A673 (cell line): ENCODE measurements at places on chromosomes 5 and 9. TPM values are rescaled to one million over a fixed set of nuclear protein-coding genes. Genes with fewer than 3 reads are reported as not detected.
A peak's percentile ranks its signal among the peaks of the same experiment; 100 is the strongest.

Gene DNAI1
- total RNA-seq: 1.4 TPM in 1 of 2 replicates, not detected in the other

Gene HMMR
- 57.6 and 64.8 TPM in 2 replicates for total RNA-seq

GRCh38 chr9:136608348-136609159 lies 54.2 kb upstream of the EGFL7 start:
- DNase-seq: peak; percentile 46

DNA sequence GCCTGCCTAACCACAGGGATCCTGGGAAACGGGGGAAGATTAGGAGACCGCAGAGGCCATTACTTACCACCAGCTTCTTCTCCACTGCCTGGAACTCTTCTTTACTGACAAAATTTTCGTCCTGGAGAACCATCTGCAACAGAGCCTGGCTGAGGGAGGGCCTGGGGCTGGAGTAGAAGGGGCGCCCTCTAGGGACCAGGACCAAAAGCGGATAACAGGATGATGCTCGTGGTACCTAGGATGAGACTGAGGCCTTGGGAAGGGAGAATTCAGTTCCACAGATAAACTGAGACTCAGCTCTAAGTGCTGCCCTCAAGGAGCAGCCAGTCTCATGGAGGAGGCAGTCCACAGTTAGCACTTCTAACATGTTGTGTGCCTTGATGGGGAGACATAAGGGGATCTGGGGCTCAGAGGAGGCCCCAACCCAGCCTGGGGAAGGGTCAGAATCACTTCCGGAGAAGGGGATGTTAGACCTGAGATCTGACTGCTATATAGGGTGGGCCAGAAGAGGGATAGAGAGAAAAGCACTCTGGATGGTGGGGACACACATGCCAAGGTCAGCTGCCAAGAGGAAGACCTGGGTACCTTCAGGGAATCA lies 1.2 kb downstream of the SPATA24 start:
- DNase-seq: peak; percentile 62

GRCh38 chr9:19682397-19682796 lies 106.4 kb downstream of the SLC24A2 start:
- DNase-seq: no peak

- peak; percentile 93 for DNase-seq
These were observed 101.6 kb upstream of the SPRY4 start for GRCh38 chr5:142426129-142427014.

- DNase-seq: no peak
These were observed 91.8 kb upstream of the MAN2A1 start for GRCh38 chr5:109597893-109598292.

DNA sequence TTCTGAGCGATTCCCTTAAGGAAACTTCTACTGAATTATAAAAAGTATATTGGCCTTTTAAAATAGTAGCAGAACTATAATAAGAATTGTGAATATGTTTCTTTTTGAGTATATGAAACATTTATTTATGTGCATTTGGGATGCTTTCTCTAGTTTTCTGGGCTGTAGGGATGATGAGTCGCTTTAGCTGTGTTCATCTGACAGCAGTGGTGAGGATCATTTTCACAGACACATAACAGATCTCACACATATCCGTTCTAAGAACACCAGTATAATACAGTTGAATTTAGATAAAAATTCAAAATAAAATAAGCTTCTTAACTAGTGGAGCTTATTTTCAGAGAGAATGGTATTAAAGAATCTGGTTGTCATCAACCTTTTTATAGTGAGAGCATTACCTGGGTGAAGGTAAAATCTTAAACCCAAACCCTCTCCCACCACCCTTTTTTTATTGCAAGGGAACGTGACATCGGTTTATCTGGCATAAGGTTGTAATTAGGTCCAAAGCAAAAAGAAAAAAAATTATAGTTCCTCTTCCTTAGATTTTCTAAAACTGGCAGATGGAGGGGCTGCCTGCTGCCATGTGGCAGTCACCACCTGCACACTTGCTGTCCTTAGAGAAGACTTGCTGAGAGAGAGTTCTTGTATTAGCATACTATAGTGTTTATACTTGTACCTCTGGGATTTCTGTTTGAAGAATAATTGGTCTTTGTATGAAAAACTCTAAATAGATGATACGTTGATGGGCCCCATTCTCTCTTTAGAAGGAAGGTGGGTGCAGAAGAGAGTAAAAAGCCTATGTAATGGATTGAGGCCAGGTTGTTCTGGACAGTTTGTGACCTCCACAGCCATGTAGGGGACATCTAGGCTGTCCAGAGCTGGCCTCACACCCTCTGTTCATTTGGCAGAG lies 86.8 kb downstream of the CAMK4 start:
- DNase-seq: no peak
